ENCODE measurements at places on chromosomes 5 and 9.

- no peak for DNase-seq
These were observed 66.8 kb downstream of the AMBP start for GRCh38 chr9:114011313-114011712.

DNA sequence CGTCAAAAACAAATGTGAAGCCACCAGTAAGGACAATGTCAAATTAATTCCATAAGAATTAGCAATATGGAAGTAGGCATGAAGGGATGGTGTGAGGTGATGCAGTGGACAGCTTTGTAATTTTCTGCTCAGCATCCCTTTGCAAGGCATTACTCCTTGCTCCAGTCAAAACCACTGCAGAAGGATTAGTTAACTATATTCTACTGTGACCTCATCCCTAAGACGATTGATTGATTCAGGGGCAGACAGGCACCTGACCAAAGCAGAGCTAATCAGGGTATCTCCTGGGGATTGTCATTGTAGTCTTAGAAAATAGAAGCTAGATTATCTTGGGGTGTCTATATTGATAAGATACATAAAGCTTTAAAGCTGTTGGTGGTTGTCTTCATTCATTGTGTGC, 98.7 kb downstream of the NMUR2 start:
- DNase-seq, result no peak

- DNase-seq, result peak; percentile 89
These were observed at the start of the genes APBB3 and SLC35A4 for GRCh38 chr5:140564196-140565023. TSS of gene APBB3 (minus strand) at chr5:140564598. CDS start at chr5:140564245, 353 bp downstream. TSS of gene SLC35A4 (plus strand) at chr5:140564828. CDS start at chr5:140567170, 2,342 bp downstream.

- DNase-seq, result no peak
These were observed 174.9 kb upstream of the SPRY4 start for GRCh38 chr5:142499591-142500226.

DNA sequence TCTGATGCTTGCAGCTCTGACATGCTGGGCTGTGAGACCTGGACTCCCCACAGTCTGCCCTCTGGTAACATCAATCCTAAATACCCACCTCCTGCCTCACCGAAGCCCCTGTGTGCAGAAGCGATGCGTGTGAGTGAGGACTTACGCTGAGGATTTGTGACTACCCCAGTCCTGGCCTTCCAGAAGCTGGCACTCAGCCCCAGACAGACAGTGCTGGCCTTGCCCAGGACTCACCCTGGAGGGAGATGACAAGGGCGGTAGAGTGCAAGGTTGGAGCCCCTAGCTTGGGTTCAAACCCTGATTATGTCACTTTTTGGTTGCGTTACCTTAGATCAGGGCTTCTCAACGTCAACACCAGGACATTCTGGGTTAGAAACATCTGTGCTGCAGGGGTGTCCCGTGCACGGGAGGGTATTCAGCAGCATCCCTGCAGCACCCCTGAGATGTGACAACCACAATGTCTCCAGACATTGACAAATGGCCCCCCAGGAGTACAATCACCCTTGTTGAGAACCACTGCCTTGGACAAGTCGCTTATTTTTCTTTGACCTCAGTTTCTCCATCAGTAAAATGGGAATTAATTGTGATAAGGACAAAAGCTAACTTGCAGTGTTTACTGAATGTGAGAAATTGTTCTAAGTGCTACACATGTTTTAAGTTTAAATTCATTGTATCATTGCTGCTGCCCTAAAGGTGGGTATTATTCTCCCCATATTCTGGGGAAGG, 23.5 kb upstream of the TTLL11 start:
- DNase-seq, result no peak
